Stimulated activated CD4-positive, alpha-beta T cell treated with anti-CD3 and anti-CD28 coated beads, Interleukin-1b, Interleukin-23, amount 100 ng/mL, for 1 hour (primary cell): ENCODE measurements at places on chromosomes 12 and 14.
A peak's percentile ranks its signal among the peaks of the same experiment; 100 is the strongest.

GRCh38 chr14:92668276-92668973 is 80.0 kb downstream of the LGMN start:
- DNase-seq: no peak

DNA sequence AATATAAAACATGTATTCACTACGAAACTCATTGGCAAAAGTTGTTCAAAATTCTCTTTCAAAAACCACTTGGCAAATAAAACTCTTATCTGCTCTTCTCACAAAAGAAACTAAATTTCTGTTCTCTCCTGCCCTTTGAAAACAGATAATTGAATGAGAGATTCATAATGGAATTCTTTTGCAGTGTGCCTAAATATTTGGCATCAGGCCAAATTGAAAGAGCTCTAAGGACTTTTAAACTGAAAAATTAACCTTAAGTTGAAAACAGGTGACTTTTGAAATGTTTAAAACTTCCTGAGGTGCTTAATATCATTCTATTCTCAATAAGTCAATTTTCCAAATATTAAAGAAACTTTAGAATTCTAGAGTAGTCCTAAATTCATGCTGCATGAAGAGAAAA is 136.4 kb downstream of the FSCB start:
- no peak for DNase-seq

DNA sequence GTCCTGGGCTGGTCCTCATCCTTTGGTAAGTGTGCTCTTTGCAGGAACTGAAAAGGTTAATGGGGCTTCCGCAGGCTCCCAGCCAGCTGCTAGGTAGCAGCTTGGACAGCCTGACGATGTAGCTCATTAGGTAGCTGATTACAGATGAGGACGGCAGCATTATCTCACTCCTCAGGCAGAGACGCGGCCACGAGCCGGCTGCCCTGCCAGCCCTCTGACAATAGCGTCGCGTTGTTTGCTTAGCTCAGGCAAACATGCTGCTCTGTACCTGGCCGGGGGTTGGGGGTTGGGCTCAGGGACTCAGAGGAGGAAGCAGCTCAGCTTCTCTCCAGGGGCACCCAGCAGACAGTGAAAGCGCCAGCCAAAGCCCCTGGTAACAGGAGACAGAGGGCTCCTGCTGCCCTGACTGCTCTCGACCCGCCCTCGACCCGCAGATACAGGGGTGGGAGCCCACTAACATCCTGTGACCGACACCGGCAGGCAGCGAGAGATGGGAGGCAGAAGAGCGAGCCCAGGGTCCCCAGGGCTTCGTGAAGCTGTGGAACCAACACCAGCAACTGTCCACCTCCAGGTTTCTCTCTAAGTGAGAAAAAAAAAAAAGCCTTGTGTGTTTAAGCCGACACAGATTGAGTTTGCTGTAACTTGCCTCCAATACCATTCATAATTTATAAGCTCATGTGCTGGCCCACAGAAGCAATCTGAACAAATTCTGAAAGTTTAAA is 53.4 kb upstream of the DLK1 start:
- no peak for DNase-seq

DNA sequence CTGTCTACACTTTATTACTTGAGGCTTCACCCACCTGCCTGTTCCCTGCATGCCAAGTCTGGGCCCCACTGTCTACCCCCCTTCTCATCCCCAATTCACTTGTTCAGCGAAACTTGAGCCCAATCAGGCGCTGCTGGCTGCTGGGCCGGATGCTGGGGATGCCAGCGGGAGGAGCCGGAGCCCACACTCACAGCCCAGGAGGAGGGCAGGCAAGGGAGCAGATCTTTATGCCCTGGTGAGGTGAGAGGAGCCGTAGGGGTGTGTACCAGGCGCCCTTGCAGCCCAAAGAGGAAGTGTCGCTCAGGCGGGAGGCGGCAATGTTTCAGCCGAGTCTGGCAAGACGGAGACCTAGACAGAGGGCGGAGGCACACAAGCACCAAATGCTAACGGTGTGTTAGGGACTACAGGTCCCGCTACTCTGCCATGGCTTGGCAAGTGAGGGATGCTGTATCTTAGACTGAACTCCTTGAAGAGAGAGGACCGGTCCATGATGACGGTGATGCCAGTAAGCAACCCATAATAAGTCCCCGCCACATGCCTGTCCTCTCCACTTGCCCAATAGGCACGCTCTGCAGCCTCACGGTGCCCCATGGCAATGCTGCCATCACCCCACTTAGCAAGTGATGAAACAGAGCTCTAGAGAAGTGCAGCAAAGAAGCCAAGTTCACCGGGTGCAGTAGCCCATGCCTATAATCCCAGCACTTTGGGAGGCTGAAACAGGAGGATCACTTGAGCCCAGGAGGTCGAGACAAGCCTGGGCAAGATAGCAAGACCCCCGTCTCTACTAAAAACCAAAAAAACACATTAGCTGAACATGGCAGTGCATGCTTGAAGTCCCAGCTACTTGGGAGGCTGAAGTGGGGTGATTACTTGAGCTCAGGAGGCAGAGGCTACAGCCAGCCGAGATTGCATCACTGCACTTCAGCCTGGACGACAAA is 41.6 kb downstream of the LRRC74A start:
- DNase-seq: no peak

- DNase-seq: no peak
Measured at GRCh38 chr12:25384893-25385248, 134.1 kb upstream of the KRAS start.

DNA sequence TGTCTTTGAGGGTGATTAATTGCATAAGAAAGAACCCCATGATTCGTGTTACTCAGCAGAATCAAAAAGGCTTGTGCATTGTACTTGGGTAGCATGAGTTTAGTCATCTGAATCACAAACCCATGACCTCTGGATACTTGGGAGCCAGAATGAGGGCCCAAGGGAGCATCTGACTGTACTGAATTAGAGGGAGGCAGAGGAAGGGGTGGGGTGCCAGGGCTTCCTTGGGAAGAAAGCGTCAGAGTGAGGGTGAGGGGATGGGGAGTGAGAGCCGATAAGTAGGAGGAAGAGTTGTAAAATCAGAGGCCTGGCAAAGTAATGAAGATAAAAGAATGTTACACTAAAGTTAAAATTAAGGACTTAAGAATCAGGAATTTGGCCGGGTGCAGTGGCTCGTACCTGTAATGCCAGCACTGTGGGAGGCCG is 29.8 kb downstream of the GPRC5D start:
- DNase-seq: no peak

DNA sequence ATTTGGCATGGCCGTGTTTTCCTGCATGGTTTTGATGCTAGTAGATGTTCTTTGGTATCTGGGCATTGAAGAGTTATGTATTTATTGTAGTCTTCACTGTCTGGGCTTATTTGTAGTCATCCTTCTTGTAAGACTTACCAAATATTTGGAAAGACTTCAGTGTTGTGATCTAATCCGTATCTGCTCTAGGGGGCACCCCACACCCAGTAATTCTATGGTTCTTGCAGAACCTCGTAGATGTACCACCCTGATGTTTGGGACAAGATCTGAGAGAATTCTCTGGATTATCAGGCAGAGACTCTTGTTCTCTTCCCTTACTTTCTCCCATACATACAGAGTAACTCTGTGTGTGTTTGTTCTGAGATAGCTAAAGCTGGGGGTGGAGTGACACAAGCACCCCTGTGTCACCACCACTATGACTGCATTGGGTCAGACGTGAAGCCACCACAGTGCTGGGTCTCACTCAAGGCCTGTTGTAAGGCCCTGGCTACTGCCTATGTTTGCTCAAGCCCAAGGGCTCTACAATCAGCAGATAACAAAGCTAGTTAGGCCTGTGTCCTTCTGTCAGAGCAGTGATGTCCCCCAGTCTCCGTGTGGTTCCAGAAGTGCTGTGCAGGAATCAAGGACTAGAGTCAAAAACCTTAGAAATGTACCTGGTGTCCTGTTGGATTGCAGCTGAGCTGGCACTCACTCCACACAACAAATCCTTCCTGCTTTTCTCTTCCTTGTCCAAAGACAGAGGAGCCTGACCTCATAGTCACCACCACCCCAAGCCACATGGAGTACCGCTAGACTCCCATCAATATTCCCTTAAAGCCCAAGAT is 9.6 kb downstream of the RDH16 start:
- no peak for DNase-seq

DNA sequence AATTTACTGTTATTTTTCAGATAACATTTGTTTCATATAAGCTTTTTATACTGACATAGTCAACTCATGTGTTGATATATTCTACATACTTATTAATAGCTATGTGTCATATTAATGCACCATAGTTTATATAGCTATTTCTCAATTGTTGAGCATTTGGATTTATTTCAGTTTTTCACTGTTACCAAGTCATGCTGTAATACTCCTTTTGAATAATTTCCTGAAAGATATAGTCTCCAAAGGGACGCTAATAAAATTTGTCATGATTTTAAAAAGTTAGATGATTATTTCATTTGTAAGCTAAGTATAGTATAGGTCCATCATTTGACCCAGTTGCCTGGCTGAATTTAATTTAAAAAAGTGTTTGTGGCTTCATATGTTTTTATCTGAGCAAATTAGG is 47.8 kb downstream of the ATL1 start:
- DNase-seq: no peak

- DNase-seq: peak; percentile 46
Measured at GRCh38 chr14:23094666-23095195, at the start of gene ACIN1. Gene ACIN1, minus strand, starts transcription at chr14:23095136. Its CDS starts 24 bp downstream, at chr14:23095112.

- DNase-seq: no peak
Measured at GRCh38 chr12:124410354-124411175, 115.7 kb downstream of the RFLNA start.

GRCh38 chr14:61542848-61543790 is 152.2 kb upstream of the HIF1A start:
- no peak for DNase-seq

- DNase-seq: no peak
Measured at GRCh38 chr12:76670776-76671175, 93.1 kb upstream of the ZDHHC17 start.

DNA sequence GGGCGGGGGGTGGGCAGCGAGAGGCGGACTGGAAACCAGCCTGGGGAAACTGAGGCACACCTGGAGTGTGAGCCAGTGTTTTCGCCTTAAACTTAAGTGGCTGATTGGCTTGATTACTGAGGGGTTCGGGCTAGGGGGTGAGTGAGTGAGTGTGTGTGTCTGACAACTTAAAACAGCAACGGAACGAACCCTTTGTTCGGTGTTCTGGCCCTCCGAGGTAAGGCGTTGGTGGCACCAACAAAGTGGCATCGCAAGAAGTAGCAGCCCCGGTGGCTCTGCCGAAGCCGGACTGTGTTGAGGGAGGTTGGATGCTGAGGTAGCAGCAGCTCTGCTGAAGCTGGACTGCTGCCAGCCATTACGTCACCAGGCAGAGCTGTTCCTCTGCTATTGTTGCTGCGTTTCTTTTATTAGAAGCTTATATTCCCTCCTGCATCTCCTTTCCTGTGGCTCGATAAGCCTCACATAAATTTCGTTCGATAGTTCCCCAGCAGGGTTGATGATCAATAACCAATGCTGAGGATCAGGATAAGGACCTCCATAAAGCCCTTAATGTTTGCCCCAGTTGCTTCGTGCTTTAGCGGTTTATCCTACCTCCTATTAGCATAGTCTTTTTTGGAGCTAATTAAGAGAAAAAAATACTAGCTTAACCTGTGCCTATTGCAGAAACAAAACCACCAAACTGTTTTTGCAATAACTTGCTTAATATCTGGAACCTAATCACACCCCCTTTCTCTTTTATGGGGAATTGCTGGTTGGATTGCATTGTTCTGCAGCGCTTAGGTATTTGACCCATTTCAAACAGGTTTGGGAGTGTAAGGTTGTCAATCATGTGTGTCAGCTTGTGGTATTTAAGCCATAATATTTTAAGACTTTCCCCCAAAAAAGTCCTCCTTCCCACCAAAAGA is 1.3 kb downstream of the GPR137C start:
- DNase-seq: peak; percentile 59

DNA sequence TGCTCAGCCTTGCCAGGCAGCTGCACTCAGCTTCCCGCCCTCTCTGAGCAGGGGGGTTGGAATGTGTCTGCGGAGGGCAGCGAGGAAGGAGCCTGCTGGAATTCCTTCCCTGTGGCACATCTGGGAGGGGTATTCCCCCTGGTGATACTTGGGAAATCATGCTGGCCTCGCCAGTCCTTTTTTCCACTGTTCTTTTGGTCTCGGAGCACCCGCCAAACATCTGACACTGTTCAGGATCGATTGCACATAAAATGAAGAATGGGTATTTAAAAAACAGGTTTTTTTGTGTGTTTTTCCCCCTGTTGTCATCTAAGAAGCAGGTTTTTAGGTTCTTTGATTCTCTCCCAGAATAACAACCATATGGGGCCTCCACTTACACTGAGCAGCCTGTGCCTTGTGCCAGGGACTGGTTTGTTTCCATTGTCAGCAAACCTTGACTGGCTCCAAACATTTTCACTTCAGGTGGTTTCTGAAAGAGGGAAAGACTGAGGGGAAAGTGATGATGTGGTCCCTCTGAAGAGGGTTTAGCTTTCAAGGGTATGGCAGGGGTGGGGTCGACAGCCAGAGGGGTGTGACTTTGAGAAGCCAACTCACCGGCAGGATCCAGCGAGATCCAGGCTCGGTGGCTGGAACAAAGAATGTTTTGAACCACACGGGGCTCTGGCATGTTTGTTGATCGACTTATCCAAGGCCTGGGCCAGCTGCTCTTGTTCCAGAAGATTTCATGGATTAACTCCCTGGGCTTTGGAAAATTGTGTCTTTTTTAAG is 215.1 kb downstream of the CACNA1C start:
- no peak for DNase-seq

GRCh38 chr12:43676183-43676813 is 82.3 kb downstream of the PUS7L start:
- no peak for DNase-seq

- no peak for DNase-seq
Measured at GRCh38 chr14:45308745-45309397, 55.9 kb upstream of the MIS18BP1 start.

DNA sequence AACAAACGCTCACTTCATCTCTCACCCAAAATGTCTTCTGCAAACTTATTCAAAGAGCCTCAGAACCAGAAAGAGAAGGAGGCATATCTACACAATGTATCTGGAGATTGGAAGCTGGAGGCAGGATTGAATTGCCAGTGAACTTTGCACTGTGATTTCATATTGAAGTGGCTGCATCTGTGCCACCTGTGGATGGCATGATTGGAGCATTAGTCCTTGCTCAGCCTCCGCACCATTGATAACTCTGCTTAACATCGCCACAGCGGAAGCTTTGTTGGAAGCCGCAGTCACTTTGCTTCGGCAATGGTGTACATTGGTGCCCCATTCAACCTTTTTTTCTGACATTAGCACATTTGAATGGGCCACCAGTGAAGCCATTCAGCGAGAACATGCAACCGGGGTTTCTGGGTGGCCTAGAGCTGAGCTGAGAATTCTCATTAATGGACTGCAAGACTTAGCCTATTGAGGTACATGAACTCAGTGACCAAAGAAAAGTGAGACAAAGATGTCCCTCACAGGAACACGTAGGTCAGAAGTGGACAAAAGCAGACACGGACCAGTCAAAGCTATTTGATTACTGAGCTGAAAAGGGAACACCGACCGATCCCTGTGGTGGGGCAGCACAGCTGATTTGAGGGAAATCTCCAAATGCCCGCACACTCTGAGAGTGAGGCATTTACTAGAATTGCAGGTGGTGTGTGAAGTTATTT is 130.4 kb downstream of the BRMS1L start:
- no peak for DNase-seq
